NCI-H2081 treated with DMSO at 0.1 percent for 48 hours (cell line): ENCODE measurements at places on chromosomes 2 and 18.

DNA sequence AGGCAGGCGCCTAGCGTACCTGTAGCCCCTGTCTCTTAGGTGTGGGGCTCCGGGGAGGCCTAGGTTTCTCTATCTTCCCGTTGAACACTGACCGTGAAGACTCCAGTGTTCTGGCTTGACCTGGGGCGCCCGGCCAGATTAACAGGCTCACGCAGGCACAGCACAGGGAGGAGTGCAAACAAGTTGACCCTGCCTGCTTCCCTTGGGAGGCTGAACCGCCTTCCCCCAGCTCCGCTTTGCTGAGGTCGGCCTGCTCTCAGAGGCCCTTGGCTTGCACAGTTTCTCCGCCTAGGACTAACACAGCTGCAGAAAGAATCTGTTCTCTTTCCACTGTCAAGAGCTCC lies 567 bp downstream of the PCYOX1 start:
- DNase-seq, result no peak

- no peak for DNase-seq
Measured at GRCh38 chr2:142038826-142039225, 92.0 kb downstream of the LRP1B start.

GRCh38 chr2:185279999-185280398 lies 458.6 kb upstream of the FSIP2 start:
- peak; percentile 9 for DNase-seq

GRCh38 chr2:179376881-179377280 lies 112.2 kb upstream of the SESTD1 start:
- no peak for DNase-seq

DNA sequence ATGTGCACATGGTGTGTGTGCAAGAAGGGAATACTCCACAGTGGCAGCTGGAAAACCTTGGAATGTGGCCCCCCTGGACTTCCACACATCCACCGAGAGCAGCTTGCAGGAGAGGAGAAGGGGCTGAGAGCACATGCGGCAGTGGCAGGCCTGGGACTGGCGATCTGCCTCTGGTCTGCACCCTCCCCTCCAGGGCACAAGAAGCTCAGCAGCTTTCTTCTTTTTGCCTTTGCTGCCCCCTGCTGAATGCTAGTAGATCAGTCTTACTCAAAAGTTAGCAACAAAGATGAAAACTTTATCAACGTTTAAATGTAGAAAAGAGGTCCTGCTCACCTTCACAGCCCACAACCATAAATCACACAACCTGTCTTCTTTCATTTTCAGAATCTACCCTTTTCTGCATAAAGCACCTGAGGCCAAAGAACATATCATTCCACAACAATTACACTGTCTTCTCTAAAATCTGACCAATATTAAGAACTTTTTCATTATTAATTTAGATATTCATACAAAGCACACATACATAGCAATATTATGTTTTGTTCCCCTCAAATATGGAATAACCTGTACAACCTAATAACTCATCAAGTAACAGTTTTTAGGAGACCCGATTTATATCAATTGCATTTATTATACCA lies 34.6 kb downstream of the TGFBRAP1 start:
- no peak for DNase-seq

- no peak for DNase-seq
Measured at GRCh38 chr2:27042159-27042661, 9.3 kb upstream of the AGBL5 start.

DNA sequence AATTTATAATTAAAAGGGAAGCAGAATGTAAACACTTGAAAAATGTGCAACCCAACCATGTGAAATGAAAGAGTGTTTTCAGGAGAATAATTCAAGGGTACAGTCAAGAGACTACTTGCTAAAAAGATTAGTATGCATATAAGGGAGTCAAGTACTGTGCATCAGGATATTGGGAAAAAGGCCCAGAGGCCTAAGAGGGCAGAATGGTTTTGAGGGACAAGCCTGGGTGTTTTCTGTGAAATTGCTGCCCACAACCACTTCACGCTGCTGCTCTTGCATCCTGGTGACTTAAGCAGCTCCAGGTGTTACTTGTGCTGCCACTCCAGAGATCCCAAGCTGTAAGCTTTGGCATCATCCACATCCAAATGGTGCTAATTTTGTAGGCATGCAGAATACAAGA lies 165.2 kb downstream of the AGPS start:
- no peak for DNase-seq

GRCh38 chr2:164134336-164134735 lies 398.5 kb upstream of the FIGN start:
- no peak for DNase-seq

DNA sequence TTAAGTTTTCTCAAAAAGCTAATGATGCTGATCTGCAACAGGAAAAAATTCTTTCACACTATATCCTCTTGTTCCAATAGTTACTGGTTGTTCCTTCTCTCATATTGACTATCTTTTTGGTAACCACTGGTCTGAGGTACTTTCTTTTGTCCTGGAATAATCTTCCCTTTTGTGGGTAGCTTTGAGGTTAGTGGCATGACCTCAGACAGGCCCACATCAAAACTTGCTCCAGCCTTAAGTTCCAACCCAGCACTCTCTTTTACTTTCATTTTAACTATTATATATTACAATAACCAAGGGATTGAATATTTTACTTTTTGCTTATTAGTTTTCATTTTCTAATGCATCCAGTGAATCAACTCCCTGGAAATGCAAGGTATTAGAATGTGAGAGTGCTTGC lies 9.5 kb downstream of the REG1A start:
- DNase-seq, result no peak

DNA sequence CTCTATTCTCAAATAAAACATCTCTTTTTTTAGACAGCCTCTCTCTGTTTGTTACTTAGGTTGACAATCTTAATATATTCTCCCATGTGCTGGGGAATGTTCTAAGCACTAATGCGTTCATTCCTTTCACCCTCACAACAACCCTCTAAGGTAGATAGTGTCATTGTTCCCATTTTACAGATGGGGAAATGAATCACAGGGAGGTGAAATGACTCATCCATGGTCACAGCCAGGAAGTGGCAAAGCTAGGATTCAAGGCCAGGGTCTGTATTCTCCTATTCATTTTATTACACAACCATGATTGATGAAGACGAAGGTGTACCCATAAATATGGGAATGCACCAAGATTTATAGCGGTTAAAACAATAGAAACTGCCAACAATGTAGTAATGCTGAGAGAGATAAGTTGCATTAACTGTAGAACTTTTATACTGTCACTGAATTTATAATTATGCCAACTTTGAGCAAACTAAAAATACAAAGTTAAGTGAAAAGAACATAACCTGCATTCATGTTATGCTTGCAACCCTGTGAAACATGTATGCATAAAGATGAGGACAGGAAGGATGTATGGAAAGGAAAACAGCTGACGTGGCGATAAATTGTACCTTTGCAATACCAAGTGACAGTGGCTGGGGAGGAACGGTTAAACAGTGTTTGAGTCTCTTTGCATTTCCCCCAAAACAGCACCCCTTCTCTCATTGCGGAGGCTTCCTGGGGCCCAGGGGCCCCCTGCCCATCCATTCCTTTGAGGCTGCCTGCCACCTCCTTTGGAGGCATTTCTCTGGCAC lies 257.7 kb upstream of the AGAP1 start:
- DNase-seq, result no peak

GRCh38 chr2:193371200-193371599 lies 1176.5 kb upstream of the TMEFF2 start:
- no peak for DNase-seq

DNA sequence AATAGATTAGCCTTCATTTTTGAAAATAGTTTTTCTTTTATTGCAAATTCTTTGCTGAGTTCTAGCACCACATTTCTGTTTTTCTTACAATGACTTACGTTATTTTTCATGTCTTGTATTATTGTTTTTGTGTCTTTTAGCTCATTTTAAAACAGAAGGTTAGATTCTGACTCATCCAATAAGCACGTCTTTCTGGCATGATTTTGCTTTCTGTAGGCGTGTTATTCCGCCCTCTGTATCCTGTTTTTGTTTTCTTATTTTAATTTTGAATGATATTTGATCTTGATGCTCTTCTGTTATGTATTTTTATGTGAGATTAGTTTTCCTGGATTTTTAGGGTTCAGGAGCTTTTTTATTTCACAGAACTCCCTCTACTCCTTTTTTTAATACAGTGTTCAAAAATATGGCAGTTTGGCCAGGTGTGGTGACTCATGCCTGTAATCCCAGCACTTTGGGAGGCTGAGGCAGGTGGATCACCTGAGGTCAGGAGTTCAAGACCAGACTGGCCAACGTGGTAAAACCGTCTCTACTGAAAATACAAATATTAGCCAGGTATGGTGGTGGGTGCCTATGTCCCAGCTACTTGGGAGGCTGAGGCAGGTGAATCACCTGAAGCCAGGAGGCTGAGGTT lies 145.0 kb downstream of the CLIP4 start:
- no peak for DNase-seq

GRCh38 chr2:42450136-42450535 lies 43.6 kb downstream of the KCNG3 start:
- DNase-seq, result no peak

- DNase-seq, result no peak
Measured at GRCh38 chr18:13546638-13547037, 179.7 kb downstream of the FAM210A start.

- DNase-seq, result no peak
Measured at GRCh38 chr18:24968238-24968775, 383.7 kb downstream of the ZNF521 start.

DNA sequence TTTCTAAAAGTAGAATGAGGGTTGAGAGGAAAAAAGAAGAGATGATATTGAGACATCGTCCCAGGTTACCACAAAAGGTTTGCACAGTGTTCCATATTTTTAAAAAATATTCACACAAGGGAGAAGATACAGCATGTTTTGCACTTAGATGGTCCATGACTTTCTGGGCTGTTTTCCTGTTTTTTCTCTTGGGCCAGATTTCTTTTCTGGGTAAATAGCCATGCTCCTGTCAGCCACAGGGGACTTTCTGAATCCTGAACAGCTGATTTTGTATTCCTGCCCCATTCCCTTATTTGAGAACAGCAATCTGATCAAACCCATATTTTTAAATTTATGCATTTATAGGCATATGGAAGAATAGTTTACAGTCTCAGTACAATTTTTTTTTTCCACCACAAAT lies 185.9 kb upstream of the NRP2 start:
- no peak for DNase-seq

DNA sequence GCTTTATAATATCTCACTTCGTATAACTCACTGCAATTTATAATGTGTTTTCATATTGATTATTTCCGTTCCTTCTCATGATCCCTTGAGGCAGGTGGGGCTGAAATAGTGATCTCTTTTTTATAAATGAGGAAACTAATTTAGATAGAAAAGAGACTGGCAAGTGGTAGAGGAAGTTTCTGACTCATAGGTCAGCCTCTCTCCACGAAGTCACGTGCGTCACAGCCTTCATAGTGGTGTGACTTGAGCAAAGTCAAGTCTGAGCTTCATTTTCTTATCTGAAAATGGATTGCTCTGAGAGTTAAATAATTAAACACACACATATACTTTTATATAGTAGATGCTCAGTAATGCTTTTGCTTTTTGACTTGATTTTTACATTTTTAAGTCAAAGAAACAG lies 19.9 kb downstream of the ABCG5 start:
- DNase-seq, result no peak

DNA sequence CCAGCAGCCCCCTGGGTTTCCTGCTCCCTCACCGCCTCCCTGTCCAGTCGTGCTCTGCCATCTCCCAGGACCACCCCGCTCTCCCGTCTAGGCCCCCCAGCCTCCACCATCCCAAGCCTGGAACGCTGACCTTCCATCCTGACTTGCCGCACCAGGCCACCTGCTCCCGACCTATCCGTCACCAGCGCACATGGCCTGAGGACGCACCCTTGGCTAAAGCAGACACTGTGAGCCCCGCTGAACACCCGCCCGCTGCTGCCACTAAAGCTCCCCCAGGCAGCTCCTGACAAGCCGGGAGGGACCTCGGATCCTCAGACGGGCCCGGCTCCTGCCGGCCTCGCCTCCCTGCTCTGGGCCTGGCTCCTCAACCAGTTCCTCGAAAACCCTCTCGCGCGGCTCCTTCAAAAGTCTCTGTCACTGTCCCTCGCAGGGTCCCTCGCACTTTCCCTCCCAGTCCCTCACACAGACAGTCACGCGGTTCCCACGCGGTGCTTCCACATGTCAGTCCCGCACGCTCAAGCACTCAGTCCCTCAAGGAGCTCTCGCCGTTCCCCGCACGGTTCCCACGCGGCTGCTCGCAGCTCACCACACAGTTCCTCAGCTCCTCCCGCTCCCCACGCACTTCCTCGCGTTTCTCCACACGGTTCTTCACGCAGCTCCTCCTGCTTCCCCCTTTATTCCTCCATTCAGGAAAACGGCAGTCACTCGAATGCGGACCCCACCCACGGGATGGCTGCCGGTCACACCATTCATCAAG lies 42.4 kb downstream of the KIF1A start:
- no peak for DNase-seq

DNA sequence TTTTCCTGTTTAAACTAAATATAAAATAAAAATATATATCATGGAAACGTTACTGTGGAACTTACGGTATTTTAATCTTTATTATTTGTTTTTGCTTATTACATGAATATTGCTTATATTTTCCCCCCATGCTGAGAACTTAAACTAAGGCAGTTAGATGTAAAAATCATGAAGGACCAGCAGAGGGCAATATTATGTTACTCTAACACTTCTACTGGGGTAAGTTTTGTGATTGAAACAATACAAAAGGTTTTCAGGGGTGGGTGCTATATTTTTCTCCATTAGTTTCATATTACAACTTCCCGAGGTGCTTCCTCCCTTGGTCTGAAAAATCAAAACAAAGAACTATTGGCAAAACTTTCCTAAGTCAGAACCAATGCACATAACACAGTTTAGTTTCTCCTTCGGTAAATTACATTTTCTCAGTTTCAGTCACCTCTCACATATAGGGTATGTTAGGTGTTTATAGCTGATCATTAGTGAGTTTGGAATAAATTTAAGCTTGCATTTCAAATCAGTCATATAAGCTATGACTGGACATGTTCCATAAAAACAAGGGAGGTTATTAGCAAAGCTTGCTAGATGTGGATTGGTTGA lies 54.8 kb downstream of the ZNF407 start:
- DNase-seq, result peak; percentile 23

- DNase-seq, result no peak
Measured at GRCh38 chr2:205972113-205972512, 113.9 kb downstream of the INO80D start.

DNA sequence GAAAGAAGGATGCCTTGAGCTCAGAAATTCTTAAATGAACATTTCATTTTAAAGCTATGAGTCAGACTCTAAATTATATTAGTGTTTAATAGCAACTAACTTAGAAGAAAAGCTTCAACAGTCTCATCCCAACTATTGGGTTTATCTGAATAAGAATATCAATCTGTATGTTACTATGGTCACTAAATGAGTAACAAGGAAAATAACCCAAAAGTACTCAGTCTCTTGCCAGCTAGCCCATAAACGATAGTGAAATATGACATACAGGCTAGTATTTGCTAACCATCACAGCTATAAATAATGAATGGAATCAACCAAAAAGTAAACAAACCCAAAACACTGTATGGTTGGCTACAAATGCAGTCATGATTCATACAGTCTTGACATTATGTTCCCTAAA lies 174.9 kb downstream of the RAB3GAP1 start:
- no peak for DNase-seq

DNA sequence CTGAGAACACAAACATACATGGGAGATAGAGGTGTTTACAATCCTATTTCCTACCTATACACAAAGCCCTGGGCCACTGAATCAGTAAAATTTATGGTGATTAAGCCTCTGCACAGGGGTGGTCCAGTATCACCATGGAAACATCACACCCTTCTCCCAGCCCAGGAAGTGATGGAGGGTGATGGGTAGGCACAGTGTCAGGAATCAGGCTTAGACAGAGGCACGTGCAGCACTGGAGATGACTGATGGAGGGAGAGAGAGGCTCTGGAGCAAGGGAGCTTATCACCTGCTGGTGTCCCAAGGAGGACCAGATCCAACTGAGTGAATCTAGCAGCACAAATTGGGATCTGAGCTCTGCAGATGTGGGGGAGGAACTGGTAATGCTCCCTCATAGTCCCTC lies 117.2 kb downstream of the RPIA start:
- DNase-seq, result no peak
